ENCODE measurements at places on chromosomes 1 and 21. TPM values are rescaled to one million over a fixed set of nuclear protein-coding genes. Genes with fewer than 3 reads are reported as not detected.
A peak's percentile ranks its signal among the peaks of the same experiment; 100 is the strongest.

DNA sequence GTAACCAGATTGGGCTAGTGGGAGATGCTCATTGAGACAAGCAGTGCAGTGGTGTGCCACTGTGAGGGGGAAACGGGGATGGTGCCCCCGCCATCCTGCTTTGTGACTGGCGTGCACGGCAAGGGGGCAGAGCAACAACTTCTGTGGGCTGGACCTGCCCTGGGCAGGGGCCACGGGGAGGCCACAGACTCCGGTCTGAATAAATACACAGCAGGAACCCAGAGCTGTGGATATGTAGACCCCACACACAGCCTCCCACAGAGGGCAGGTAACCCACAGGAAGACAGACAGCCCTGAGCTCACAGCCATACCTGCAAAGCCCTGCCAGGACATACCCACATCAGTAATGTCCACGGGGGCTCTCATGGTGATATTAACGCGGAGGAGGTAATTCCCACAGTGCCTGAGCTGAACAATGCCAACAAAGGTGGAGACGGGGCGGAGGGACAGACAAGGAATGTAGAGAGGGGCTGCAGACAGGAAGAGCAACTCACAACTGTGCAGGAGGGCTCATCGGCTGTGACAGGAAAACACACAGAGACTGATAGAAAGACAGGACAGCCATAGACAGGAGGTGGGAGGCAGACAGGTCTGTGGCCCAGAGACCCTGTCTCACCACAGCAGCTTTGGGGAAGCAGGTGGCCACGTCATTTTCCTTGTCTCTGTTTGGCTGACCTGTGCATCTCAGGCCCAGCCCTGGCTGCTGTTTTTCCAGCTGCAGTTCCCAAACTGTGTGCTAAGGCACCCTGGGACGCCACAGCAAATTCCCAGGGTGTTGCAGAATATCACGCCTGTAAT is 4.9 kb upstream of the WNT3A start:
- H3K27me3 ChIP-seq: peaks cover 43% of the 10 kb centered on the region
- no peak for DNase-seq
- H3K36me3 ChIP-seq: no peaks in the 10 kb centered on the region

GPA33 gene
- 7.2 TPM for total RNA-seq

GRCh38 chr1:69527273-69527672 is 40.4 kb upstream of the LRRC7 start:
- no peak overlapping the region for H3K27ac ChIP-seq
- no peaks in the 10 kb centered on the region for H3K36me3 ChIP-seq
- DNase-seq: no peak
- H3K27me3 ChIP-seq: no peaks in the 10 kb centered on the region
- no peak overlapping the region for H3K4me3 ChIP-seq

- no peak overlapping the region for H3K4me3 ChIP-seq
- no peaks in the 10 kb centered on the region for H3K36me3 ChIP-seq
- no peaks in the 10 kb centered on the region for H3K27me3 ChIP-seq
- no peak overlapping the region for H3K27ac ChIP-seq
- DNase-seq: peak; percentile 8
Measured at GRCh38 chr1:220330265-220330664, 58.0 kb upstream of the RAB3GAP2 start.

DNA sequence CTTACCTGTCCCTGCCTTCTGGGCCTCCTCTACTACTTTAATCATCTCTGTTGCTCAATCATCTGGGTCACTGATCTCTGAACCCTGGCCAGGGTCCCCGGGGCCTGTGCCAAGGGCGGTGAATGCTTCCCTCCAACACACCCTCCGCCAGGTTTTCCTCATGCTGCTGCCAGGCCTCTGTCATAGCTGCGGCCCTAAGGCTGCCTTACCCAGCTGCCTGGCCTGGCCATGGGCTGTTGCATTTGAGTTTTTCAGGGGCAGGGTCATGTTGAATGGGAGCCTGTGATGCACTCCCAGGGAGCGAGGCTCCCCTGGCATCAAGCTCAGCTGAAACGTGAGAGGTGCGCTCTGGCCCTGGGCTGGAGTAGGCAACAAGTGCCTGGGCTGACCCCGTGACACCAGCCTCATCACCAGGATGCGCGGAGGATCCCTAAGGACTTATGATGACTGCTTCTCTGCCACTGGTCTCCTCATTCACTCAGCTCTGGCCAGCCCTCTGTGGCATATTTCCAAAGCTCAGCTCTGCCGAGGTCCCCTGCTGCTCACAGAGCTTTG is 7.6 kb downstream of the EDN2 start:
- DNase-seq: no peak
- H3K4me1 ChIP-seq: peaks cover 48% of the 10 kb centered on the region
- H3K27ac ChIP-seq: no peak overlapping the region
- H3K4me3 ChIP-seq: no peak overlapping the region
- H3K36me3 ChIP-seq: no peaks in the 10 kb centered on the region
- H3K27me3 ChIP-seq: no peaks in the 10 kb centered on the region

Data from hepatocyte (in vitro differentiated cells).